ENCODE measurements at places on chromosomes 11 and 22. TPM values are rescaled to one million over a fixed set of nuclear protein-coding genes. Genes with fewer than 3 reads are reported as not detected.

DNA sequence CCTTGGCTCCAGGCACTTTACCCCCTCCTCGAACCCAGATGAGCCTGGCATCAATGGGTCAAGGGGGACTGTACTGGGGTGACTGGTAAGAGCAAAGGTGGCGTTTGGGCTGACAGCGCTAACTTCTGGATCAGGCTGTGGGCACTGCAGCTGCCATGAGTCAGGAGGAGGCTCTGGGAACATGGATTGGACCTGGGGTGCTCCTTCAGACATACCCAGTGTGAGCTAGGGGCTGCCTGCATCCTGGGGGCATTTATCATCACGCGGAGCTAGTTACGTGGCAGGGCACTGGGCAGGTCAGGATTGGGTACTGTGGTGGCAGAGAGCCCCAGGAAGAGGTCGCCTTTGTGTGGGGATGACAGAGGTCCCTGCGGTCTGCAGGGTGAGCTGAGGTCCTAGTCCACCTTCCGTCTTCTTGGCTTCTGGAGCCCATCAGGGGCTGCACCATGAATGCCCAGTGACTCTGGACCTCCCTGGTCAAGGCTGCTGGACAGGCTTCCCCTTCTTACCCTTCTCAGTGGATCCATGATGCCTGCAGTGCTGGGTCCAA is 13.1 kb downstream of the GRIK4 start:
- DNase-seq = no peak

DNA sequence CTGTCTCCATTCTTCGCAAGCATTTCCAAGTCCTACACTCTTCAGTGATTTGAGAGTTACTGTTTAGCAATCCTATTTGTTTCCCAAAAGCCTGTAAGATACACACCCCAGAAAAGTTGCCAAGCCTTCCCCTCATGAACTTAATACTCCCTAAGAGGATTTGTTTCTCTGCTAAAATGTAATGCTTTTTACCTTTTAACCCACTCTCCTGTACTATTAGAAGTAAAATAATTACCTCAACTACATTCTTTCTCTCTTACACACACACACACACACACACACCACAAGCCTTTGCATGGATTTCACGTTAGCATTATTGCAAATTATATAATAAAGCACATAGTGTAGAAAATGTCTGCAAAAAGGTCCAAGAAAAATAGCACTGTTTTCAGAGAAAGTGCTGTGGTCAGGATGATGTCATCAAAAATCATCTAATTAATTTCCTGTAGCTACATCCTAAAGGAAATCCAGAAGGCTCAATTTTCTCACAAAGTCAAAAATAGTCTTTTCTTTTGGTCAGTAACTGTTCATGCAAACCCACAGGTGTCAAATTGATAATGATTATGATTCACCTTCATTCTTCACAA is 364.1 kb upstream of the PITPNB start:
- no peak for DNase-seq

- DNase-seq = no peak
Measured at GRCh38 chr11:33670250-33671011, 30.2 kb downstream of the C11orf91 start.

GRCh38 chr11:131295986-131296385 is 74.4 kb upstream of the NTM start:
- no peak for DNase-seq

GRCh38 chr22:48579928-48580309 is 1247.8 kb downstream of the BRD1 start:
- DNase-seq = no peak

GRCh38 chr11:14357881-14358728 is 878 bp downstream of the RRAS2 start:
- DNase-seq = peak; percentile 40

GRCh38 chr11:44979543-44980399 is 29.1 kb upstream of the TP53I11 start:
- no peak for DNase-seq

DNA sequence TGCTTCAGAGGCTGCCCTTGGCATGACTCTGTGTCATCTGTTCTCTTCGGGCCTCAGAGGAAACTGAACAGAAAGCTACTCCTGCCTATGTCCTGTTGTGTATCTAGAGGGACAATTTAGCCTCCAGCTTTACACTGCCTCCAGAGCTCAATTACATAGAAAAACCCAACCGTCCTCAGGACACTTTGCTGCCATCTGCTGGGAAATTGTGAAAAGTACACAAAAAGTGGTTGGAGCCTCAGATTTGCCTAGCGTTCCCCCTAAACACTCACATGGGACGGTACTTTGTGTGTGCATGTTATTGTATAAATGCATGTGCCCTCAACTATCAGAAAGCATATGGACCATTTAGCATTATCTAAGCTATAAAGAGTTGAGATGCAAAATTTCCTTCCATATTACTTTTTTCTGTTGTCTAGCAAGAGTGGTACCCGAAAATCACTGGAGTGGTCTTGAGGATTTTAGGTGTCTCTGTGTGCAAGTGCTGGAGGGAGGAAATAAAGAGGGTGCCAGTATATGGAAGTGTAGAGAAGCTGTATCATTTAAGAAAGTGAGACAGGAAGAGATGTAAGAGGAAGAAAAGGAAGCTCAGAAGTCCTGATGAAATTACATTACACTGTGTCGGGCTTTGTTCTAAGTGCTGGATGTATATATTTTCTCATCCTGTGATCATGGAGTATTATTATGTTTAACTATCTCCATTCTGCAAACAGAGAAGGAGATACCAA is 8.7 kb upstream of the MS4A4E start:
- no peak for DNase-seq

DNA sequence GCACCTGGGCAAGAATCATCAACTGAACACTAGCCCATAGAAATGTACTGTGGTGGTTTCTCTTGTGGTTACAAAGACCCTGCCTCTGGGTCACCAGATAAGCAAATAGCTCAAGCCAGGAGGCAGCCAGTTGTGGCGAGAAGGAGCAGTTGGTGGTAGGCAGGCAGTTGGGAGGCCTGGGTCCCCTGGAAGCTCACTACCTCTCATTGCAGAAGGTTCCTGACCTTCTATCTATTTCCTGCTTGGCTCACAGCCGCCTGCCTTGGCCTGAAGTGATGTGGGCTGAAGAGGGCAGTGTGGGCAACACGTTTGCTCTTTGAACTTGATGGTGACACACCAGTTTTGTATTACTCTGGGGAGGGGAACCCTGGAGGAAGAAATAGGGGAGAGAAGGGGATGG is 34.7 kb downstream of the NECTIN1 start:
- no peak for DNase-seq

- DNase-seq = no peak
Measured at GRCh38 chr11:118596224-118597146, 10.9 kb upstream of the PHLDB1 start.

DNA sequence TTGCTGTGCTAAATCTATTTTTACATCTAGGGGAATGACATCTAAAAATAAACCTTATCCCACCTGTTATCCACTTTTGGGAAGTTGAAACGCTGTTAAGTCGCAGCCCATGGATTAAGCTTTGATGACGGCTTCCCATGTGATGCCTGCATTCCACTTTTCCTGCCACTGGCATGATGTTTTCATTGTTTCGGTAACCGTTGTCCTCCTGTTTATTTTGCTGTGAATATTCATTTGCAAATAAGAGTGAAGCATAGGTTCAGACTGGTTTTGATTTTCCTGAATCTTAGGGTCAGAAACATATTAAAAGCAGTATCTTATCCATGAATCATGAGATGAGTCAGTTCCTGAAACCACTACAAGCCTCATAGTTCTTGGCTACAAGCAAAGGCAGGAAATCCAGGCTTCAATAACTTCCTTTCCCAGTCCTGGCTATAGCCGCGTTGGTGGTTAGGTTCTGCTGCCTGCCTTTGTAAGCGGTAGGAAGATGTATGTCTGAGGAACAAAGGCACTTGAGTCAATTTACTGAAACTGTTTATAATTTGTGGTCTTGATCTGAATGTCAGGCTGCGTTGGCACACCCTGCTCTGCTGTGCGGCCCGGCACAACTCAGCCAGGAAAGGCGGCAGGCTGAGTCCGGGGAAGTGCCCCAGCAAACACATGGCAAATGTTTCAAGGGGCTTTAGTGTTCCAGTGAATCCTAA is 19.4 kb downstream of the TEAD1 start:
- DNase-seq = peak; percentile 69

- no peak for DNase-seq
Measured at GRCh38 chr22:29325785-29326315, 10.4 kb upstream of the RASL10A start.

DNA sequence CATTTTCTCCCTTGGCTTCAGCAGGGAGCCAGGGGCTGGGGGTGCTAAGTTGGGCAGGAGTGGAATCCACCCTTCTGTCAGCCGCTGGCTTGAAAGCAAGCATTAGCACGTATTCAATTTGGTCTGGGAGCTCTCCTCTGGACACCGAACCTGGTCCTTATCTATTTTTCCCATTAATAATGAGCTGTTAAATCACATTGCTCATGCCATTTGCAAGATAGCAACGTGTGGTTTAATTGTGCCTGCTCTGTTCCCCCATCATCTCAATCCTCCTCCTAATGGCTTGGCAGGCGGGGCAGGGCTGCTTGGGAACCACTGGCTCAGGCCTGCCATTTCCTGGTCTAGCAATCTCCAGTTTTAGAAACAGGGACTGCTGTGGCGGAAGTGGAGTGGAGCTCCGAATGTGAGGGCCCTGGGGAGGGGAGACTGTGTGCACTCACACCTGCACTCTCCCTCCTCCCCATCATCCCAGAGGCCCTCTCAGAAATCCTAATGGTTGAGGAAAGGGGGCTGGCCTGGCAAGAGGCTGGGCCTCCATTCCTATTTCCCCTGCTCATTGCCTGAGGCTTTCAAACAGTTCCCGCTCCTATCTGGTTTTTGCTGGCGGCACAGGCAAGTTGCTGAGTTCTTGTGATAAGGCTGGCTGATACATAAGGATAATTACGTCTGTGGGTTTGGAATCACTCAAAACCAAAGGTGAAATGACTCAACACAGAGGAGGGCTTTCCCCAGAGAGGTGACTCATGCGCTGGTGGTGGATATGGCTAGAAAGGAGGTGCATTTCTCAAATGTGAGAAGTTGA is 201.2 kb upstream of the E2F8 start:
- peak; percentile 49 for DNase-seq

DNA sequence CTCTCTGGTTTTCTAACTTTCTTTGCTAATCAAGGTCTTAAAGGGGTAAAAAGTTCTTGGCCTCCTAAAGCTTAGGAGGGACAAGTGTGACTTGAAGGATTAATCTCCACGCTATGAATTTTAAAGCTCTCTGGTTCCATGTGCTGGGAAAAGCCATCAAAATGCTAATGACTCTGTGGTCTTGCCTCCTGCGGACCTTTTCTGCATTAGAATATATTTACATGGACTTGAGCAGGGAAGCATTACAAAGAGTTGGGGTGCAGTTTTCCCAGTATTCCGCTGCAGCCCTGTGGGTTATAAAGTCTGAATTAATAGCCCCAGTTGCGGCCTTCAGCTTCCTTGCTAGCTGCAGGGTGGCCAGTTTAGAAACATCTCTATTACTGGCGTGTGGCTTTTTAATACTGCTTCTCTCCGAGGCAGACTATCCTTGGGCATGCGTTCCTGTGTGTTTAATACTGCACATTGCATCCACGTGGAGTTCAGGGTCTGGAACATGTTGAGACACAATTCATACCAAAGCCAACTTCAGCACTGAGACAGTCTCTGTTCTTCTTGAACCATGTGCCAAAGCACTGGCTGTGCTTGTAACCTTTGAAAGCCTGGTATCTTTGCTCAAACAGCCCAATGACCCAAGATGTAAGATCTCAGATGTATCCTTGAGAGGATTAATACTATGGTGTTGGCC is 27.3 kb downstream of the TSPAN18 start:
- no peak for DNase-seq

GRCh38 chr11:35712533-35712932 is 50.0 kb downstream of the TRIM44 start:
- DNase-seq = no peak

DNA sequence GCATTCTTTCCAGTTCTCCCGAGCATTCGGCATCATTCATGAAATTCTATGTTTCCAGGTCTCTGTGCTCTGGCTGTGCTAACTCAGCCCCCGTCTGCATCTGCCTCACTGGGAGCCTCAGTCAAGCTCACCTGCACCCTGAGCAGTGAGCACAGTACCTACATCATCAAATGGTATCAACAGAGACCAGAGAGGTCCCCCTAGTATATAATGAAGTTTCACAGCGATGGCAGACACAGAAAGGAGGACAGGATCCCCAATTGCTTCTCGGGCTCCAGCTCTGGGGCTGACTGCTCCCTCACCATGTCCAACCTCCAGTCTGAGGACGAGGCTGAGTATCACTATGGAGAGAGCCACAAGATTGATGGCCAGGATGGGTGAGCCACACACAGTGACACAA is 52.8 kb upstream of the IGLL5 start:
- DNase-seq = no peak

DNA sequence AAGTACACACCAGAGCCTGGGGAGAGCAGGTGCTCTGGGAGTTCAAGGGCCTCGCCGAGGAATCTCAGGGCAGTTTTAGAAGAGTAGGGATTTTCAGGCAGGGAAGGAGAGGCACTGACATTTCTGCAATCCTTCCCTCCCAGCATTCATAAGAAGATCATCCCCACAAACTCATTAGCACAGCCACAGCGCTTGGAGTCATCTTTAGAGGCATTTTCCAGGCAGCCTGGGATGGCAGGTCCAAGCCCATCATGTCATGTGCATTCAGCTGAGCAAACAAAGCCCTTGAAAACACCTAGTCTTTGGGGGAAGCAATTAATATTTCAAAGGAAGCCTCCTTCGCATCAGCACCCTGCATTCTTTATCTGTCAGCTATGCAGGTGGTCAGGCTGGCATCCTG is 43.8 kb downstream of the MAP6 start:
- no peak for DNase-seq

- no peak for DNase-seq
Measured at GRCh38 chr22:46280999-46281623, 13.3 kb downstream of the TTC38 start.

- no peak for DNase-seq
Measured at GRCh38 chr11:2272228-2272945, 2.0 kb upstream of the ASCL2 start.

Gene DGAT2
- 3.9 TPM for total RNA-seq

Gene PARVA
- 7.7 TPM for total RNA-seq

Gene LARGE2
- 0.30 TPM for total RNA-seq

Gene TRIM49
- not detected for total RNA-seq

Gene FREY1
- total RNA-seq = 0.67 TPM

Gene FXYD2
- total RNA-seq = not detected

Gene B3GAT3
- 22.6 TPM for total RNA-seq

Gene KCNK4
- total RNA-seq = not detected

Gene CD3G
- total RNA-seq = not detected

Gene SERPIND1
- total RNA-seq = 11.3 TPM

Gene CDCA5
- total RNA-seq = 20.3 TPM

Gene MTNR1B
- not detected for total RNA-seq

Gene OR52I2
- total RNA-seq = not detected

Gene FXYD6
- total RNA-seq = not detected
